DMS153 (cell line): ENCODE measurements at places on chromosomes 2 and 18.
A peak's percentile ranks its signal among the peaks of the same experiment; 100 is the strongest.

DNA sequence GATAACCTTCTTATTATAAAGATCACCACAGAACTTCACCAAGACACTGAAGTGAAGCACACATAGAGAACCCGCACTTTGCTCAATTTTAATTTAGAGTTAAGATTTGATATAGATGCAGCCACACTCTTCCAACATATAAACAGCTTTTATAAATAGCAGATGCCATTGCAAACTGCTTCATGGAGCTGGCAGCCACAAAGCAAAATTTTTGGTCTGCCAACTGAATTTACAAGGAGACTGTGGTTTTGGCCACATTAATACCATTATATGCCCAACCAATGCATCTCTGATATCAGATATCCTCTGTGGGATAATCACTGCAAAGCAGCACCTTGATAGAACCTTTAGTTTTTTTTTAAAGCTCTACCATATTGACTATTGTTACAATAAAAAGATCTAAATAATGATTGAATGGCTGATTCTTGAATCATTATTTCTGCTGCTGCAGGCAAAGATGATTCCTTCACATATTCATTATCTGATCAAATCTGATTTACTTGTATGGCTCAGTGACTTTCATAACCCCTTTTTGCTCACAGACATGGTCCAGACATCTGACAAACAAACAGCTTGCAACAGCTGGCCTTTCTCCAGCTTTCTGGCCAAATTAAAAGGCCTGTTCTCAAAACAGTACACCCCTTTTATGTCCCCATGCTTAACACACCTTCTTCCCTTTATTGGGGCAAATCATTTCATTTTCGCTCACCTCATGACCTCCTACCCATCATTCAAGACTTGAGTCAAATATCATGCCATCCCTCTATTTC is 88.4 kb downstream of the METTL4 start:
- no peak for DNase-seq

DNA sequence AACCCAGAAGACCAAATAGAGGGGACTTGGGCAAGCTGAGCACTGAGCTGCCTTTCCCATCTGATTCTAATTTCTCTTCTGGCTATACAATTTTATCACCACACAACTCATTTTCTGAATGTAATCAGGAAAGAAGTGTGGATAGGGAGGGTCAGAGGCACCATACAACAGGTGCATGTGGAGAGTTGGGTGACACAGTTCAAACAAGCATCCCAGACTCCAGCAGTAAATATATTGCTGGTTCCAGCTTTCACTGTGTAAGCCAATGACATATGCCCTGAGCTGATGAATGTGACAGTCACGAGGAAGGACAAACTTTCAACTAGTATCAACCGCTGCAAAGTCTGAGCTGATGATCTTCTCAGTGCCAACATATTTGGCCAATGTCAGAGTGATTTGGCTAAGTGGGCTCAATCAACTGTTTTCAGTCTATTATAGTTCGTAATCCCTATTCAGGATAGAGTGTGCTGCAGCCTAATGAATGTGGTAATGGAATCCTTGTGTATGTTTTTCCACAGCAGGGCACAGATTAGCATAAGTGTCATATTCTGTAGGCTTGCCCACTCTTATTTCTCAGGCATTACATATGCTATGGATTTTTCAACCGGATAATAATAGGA is 109.9 kb upstream of the MEIS1 start:
- no peak for DNase-seq

DNA sequence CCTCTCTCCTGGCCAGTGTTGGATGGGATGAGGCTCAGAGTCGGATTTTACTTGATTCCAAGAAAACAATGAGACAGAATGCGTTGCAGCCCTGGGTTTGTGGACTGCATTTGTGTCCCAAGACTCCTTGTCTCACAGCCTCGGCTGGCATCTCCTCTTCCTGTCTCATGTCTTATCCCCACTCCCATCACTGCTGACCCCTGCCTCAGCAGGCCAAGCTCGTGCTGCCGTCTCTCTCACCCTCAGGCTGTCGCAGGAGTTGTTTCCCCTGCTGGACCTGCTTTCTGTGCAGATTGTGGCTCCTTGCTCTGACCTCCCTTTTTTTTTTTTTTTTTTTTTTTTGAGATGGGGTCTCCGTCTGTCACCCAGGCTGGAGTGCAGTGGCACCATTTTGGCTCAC is 70.2 kb upstream of the RALBP1 start:
- no peak for DNase-seq

DNA sequence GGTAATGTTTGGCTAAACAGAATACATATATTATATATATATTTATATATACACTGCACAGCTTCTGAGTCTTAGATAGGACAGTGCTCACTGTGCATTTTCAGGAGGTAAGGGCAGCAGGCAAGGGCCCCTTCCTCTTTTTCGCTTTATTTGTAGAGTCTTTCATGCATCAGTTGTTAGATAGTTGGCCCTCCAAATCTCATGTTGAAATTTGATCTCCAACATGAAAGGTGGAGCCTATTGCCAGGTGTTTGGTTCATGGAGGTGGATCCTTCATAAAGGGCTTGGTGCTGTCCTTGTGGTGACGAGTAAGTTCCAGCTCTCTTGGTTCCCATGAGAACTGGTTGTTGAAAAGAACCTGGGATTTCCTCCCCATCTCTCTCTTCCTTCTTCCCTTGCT is 48.1 kb downstream of the TSN start:
- peak; percentile 51 for DNase-seq

DNA sequence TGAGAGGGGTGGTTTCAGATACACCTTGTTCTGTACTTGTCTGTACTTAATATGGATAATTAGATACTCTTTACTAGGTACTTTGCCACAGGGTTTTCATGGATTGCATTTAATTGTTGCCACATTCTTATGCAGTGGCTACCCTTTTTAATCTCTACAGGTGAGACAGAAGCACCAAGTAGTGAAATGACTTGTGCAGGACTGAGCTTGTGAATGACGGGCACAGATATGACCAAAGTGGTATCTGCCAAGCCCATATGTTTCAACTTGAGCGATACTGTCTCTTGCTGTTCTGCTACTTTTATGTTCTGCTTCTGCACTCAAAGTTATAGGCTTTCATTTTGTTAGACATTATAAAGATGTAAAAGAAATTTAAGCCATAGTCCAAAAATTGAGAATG is 288.2 kb downstream of the ARHGAP15 start:
- DNase-seq, result no peak

GRCh38 chr2:64913357-64913869 is 75.8 kb upstream of the SLC1A4 start:
- peak; percentile 55 for DNase-seq

DNA sequence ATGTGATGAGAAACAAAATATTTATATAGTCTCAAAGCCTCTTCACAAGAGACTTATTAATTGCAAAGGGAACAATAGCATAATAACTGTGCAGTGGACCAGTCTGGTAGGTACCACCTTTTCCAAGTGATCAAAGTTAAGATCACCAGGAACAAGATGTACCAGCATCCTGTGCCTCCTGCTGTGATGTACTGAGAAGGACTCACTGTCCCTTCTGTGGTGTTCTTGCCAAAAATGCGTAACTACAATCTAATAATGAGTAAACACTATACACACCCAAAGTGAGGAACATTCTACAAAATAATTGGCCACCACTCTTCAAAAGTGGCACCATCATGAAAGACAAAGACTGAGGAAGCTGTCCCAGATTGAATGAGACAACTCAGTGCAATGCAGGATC is 14.5 kb downstream of the GNLY start:
- no peak for DNase-seq

- DNase-seq, result no peak
These were observed 32.9 kb downstream of the LBH start for GRCh38 chr2:30264274-30264673.

- no peak for DNase-seq
These were observed 305.2 kb downstream of the MYCN start for GRCh38 chr2:16245481-16246054.

DNA sequence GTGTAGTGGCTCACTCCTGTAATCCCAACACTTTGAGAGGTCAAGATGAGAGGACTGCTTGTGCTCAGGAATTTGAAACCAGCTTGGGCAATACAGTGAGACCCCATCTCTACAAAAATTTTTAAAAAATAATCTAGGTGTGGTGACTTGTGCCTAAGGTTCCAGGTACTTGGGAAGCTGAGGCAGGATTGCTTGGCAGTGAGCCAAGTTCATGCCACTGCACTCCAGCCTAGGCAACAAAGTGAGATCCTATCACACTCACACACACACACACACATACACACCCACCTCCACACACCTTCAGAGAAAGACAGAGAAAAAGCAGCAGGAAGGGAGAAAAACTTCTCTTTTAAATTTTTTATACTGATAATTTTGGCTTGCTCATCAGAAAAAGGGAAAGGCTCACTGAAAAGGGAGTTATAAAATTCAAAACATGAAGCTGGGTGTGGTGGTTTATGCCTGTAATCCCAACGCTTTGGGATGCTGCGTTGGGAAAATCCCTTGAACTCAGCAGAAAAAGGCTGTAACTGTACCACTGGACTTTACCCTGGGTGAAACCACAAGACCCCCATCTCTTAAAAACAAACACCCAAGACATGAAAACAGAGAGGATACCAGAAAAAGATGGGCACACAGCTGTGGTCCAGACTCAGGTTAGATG is 25.7 kb downstream of the FAM168B start:
- DNase-seq, result no peak

DNA sequence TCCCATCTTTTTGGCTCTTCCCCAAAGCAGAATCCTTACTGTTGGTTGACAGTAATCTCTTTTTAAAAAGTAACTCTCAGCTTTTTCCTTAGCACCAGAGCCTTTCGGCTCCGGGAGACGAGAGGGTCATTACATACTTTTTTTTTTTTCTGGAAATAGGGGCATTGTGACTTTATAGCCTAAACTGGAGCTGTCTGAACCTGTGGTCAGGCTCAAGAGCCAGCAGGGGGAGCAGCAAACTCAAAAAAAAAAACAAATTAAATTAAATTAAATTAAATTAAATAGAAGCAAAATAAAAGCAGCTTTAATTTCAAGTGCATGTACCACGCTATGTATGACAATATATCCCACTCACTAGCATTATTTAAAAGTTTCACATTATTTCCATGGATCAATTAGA is 156.6 kb downstream of the DTNA start:
- DNase-seq, result no peak

- DNase-seq, result no peak
These were observed 33.0 kb upstream of the RPL37A start for GRCh38 chr2:216465579-216466195.

DNA sequence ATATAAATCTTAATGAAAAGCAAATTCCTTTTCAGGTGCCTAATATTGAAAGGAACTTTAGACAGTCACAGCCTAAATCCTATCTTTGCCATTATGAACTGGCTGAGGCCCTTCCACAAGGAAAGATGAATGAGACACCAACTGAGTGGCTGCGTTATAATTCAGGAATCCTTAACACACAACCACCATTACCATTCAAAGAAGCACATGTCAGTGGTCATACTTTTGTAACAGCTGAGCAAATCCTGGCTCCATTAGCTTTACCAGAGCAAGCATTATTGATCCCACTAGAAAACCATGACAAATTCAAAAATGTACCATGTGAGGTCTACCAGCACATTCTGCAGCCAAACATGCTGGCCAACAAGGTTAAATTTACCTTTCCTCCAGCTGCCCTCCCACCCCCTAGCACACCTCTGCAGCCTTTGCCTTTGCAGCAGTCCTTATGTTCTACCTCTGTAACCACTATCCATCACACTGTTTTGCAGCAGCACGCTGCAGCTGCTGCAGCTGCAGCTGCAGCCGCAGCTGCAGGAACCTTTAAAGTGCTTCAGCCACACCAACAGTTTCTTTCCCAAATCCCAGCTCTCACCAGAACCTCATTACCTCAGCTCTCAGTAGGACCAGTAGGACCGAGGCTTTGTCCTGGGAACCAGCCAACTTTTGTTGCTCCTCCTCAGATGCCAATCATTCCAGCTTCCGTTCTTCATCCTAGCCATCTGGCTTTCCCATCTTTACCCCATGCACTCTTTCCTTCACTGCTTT is 340.1 kb downstream of the ZNF804A start:
- no peak for DNase-seq

DNA sequence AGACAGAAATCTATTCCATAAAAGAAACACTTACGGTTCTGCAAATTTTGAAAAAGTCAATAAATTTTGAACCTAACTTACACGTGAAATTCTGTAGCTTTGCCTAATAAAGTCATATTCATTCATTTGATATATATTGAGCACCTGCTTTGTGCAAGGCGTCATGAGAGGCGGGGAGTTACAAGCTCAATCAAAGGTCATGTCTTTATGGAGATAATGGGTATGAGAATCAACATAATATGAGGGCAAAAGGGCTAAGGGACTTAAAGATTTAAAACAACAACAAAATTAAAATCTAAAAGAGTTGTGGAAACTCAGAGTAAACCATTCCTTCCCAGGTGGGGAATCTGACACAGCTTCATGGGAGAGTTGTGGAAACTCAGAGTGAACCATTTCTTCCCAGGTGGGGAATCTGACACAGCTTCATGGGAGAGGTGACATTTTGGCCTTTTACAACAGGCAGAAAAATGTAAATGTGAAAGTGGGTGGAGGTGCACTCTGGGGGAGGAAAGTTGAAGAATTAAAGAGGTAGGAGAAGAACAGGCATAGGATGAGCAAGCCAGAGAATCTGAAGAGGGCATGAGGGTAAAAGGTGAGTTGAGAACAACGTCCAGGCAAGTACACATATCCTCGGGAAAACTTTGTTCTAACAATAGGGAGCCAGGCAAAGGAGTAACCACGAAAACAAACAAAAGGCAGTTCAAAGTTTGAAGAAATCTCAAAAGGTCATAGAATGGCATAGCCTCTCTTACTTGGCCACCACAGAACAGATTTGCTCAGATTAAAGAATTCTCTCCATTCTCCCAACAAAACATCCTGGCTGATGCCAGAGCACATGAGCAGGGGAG is 49.5 kb upstream of the CD226 start:
- no peak for DNase-seq

DNA sequence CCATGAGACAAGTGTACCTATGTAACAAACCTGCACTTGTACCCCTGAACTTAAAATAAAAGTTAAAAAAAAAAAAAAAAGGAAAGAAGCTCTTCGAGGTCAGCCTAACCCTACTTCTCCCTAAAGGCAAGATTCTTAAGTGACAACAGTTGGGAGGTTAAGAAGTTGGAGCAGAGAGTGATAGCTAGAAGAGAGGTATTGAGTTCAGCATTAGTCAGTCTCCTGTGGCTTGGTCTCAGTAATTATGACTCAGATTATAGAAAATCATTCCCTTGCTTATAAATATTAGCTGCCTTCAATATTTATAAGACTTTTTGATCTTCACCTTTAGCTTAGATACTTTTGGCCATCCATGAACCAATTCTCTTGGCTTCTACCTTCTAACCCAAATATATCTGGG is 926.8 kb upstream of the SLC39A10 start:
- no peak for DNase-seq

- DNase-seq, result no peak
These were observed 87.5 kb downstream of the BOD1L2 start for GRCh38 chr18:57234346-57234745.
